Myocyte (in vitro differentiated cells): ENCODE measurements at places on chromosomes 7 and 10.

DNA sequence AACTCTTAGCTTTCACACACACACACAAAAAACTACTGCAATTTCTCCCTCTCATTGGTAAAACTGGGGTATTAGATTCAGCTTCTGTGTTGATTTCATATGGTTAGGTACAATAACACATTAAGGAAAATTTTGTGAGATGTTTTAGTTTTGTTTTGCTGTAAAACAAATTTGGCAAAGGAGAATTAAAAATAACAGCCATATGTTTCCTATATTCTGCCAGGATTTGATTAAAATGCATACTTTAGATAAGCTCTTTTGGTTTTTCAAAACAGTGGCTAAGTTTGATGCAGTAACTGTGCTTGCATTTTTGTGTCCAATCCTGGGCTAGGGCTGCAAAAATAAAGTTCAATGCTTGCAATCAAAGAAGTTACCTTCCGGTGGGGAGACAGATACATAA lies 126.3 kb downstream of the CALCR start:
- DNase-seq, result no peak

- DNase-seq, result no peak
Measured at GRCh38 chr10:71282323-71282680, 36.8 kb upstream of the SLC29A3 start.

GRCh38 chr7:36079446-36080025 lies 73.5 kb upstream of the EEPD1 start:
- DNase-seq, result no peak

DNA sequence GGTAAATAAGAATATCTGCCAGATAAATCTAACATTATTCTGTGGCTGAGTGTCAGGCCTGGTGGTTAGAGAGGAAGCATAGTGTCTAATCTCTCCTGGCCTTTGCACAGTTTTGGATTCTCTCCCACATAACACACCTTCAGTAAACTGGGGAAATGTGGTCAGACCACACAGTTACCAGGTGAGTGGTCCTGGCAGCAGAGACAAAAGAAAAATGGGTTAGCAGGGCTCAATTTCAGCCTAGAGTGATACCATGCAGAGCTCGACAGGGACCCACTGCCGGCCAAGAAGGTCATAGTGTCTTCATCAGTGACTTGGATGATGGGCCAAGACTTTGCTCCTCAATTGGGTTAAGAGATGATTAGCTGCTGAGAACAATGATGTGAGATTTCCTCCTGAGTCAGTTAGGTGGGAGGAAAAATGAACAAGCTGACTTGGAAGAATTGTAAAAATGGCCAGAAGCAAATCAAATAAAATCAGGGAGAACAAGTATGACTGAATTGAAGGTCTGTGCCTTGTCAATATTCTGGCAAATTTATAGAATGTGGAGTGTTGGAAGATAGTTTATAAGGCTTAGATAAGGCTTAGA lies 69.2 kb upstream of the EFCAB10 start:
- DNase-seq, result no peak

GRCh38 chr7:131381069-131381838 lies 53.6 kb downstream of the MKLN1 start:
- no peak for DNase-seq

- no peak for DNase-seq
Measured at GRCh38 chr10:75977139-75977538, 545.7 kb downstream of the LRMDA start.

DNA sequence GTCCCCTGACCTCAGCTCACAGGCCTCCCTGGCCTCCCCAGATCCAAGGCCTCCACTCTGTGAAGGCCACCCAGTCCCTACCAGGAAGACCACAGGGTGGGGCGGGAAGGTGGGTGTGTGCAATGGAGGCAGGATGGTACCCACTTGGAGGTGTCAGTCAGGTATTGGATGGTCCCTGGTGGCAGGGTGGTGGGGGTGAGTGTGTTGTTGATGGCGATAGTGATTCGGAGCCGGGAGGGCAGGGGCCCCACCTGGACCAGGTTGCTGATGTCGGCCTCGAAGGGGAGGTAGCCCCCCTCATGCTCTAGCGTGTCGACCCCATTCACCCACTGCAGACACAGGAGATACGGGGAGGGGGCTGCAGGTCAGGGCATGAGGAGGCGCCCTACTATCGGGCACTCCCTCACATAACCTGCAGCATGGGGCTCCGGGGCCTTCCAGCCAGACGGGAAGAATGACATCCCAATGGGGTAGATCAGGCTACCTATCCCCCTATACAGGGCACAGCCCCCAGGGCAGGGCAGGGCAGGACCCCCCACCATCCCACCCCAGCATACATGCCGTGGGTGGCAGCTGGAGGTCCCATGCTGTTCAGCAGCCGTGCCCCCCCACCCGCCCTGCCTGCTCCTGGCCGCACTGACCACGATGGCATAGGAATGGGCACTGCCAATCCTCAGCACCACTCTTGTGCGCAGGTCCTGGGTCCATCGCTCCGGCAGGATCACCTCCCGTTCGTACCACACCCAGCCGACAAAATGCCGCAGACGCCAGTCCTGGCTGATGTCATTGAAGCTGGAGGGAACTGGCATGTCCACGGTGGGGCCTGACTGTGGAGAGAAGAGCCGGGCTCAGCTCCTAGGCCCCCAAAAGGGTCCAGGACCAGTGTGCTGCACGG lies 2.2 kb downstream of the GUSB start:
- no peak for DNase-seq

- DNase-seq, result no peak
Measured at GRCh38 chr7:35355199-35355598, 101.3 kb upstream of the TBX20 start.
